ENCODE measurements at places on chromosomes 4 and X.

GRCh38 chr4:142596595-142596994 lies 249.5 kb downstream of the INPP4B start:
- DNase-seq, result no peak

- no peak for DNase-seq
Observed at GRCh38 chr4:152024881-152025280, 264.1 kb upstream of the GATB start.

DNA sequence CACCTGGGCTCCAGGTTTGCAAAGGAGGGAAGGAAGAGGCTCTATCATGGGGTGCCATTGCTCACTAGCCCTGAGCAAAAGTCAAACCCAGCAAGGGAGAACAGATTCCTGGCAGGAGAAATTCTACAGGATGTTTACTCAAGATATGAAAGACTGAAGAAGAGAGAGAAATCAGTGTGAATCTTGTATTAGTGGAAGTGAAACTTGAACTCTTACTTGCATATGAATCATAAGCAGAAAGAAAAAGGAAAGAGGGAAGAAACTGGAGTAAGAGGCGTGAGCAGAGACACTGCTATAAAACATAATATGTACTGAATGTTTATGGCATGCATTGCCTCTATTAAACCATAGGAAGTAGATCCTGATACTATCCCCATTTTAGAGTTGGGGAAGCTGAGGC lies 60.9 kb downstream of the C4orf46 start:
- no peak for DNase-seq

DNA sequence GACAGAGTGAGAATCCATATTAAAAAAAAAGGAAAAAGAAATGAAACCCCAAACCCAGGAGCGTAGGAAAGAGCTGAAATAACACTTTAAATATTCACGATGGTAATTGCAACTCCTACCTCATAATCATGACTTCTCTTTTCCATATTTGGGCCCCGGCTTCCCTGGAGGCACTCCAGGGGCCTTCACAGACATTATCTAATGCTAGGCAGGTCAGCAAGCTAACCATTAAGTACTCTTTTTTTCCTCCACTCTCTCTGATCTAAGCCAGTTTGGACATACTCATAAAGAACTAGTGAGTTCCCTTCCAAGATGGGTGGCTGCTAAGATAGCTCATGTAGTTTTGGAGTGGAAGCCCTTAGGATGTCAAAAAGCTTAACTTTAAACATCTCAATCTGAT lies 83.2 kb downstream of the SH3KBP1 start:
- no peak for DNase-seq

DNA sequence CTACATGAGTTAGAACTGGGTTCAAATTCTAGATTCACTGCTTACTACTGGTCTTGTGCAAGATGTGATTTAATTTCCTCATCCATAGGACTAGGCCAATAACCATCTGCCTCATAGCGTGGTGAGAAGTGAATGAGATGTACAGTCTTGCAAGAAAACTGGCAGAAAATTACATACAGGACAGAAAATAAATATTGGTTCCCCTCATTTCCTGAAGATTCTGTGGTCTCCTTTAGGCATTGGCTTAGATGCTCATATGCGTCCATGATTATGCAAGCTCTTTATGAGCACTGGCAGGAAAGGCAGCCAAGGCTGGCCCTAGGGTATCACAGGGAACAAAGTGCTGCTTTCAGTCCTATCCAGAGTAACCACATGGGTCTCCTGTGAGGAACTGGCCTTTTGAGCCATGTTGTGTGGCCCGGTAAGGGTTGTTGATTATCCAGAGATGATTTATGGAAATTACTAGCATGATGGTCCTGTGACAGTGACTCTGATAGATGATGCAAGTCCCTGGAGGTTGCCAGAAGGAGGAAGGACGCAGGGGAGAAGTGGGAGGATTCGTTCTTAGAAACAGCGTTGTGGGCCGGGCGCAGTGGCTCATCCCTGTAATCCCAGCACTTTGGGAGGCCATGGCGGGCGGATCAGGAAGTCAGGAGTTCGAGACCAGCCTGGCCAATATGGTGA lies 9.9 kb upstream of the MOB1B start:
- no peak for DNase-seq

GRCh38 chr4:95599777-95600400 lies 51.1 kb upstream of the UNC5C start:
- no peak for DNase-seq

DNA sequence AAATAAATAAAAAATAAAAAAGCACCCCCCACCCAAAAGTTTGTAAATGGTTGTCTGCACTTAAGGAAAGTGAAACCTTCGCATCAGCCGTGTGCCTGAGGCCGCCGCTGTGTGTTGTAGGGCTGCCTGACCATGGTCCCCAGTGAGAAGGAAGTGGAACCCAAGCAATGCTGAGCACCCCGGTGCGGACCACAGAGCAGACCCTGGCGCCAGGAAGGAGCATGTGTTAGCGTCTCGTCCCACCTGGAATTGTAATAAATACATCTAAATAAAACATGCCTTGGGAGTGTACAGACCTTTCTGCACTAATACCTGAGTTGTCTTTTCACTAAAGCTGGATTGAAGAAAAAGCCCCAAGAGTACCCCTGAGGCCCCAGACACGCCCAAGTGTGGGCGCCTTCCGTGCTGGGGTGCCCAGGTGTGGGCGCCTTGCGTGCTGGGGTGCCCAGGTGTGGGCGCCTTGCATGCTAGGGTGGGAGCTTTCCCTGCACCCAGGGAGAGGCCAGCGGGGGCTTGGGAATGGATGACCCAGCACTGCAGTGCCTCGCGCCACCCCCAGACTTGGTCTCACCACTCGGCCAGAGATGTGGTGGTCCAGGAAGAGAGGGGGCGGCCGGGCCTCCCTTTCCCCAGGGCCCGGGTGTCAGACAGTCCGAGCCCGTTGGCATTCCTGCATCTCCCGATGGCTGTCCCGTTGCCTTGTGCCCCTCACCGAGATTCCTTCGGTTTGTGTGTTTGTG lies 33.7 kb downstream of the HTT-AS start:
- DNase-seq, result no peak

DNA sequence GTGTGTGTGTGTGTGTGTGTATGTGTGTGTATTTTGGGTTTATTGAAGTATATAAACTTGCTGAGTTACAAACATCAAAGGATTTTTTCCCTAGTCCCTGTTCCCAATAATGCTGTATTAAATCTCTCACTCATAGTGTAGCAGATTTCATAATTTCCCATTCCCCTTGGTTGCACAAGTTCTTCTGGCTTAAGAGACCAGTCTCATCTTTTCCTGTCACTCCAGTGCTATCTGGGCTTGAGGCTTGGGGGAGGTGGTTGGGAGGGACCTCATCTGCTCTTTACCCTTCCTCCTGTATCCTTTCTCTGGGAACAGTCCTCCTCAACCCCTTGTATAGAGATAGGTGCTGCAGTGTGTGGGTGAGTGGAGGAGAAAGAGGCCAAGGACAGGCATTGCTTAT lies 285.4 kb upstream of the BOD1L1 start:
- no peak for DNase-seq

Measured in H54 (cell line).